Type B pancreatic cell (in vitro differentiated cells): ENCODE measurements at places on chromosomes 1 and 21. TPM values are rescaled to one million over a fixed set of nuclear protein-coding genes. Genes with fewer than 3 reads are reported as not detected.

GRCh38 chr1:74180490-74180889 is 17.5 kb downstream of the LRRIQ3 start:
- DNase-seq: no peak

- no peak for DNase-seq
These were observed 640.7 kb downstream of the ADGRL2 start for GRCh38 chr1:82441402-82441801.

GRCh38 chr1:39394598-39394997 is 96.8 kb upstream of the BMP8A start:
- no peak for DNase-seq

DNA sequence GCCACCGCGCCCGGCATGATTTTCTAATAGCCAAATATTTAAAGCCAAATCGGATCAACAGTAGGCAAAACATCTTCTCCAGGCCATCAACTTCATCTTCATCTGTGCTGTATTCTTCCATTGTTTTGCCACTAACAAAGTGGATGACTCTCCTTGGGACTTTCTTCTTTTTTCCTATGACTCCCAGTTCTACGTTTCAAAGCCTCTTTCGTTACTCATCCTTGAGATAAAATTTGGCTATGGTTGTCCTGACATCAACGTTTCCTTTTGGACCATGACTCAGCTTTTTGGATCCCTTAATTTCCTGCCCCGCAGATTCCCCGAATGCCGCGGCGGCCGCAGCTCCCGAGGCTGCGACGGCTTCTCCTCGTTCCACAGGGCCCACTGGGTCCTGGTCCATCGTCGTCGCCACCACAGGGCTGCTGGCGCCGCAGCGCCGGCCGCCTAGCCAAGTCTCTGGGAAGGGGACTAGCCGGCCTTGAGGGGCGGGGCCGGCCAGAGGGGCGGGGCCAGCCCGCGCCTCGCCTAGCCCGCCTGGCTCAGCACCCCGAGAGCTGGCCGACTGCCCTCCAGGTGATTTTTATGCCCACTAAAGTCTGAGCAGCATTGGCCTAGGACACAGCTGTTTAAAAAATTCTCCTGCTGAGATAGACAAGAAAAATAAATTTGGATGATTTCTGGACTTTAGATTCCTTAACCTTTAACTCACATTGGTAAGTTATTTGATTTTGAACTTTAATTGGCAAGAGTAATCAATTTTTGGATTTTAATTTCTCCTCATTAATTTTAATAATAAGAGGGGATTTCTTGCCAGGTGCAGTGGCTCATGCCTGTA is 93.9 kb downstream of the ADCY10 start:
- no peak for DNase-seq

DNA sequence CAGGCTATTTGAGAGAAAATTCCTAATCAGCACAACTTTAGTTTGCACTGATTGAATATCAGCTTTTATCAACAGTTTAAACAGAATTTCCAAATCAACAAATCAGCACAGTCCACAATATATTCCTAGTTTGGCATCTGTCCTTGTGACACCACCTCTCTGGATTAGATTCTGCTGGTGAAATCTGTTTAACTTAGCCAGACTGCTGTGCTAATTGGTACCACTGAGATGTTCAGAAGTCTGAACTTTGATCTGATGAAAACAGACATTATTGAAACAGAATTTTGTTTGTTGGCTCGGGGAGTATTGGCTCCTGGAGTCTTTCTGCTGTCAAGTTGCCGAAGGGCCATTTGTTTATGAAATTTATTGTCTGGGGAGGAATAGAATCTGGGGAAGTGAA is 17.0 kb upstream of the NGF start:
- no peak for DNase-seq

GRCh38 chr1:109822749-109823542 is 59.2 kb upstream of the EPS8L3 start:
- peak; percentile 32 for DNase-seq

DNA sequence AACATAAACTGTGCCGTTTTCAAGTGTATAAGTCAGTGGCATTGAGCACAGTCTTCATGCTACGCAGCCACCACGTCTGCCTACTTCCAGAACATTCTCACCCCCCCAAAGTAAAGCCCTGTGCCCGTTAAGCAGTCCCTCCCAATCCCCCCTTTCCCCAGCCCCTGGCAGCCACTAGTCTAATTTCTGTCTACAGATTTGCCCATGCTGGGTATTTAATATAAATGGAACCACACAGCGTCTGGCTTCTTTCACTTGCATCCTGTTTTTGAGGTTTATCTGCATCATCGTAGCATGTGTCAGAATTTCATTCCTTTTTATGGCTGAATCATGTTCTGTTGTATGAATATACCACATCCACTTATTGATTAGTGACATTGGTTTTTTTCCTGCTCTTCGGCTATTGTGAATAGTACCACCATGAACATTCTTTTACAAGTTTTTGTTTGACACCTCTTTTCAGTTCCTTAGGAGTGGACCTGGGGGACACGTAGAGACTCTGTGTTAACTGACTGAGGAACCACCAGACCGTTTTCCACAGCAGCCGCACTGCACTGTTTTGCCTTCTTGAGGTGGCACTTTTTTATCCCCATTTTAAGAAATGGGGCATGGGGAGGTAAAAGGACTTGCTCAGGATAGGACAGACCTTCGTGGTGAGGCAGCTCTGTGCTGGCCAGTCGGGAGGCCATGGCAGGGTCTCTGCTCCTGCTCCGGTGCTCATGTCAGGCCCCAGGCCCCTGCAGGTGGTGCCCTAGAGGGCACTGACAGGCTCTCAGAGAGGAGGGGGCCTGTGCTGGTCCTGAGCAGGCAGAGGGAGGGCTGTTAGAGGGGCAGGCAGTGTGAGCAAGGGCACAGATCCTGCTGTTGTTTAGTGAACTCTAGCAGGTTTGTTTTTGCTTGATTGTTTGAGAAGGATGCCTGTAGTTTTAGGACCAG is 123.8 kb downstream of the PCBP3 start:
- no peak for DNase-seq

DNA sequence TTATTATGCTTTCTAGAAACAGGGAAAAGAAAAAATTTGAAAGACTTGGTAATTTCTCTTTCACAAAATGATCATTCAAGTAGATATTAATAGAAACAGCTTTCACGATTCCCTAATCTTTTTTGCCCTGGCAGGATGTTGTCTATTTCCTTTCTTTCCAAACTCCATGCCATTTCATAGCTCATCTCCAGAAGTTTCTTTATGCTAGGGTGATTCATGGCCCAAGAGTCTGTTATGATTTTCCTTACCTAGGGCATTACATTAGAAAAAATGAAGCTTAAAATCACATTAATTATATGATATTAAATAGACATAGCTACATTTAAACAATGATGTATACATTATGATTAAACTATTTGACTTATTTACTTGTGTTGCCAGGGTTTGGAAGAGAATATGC is 762.1 kb downstream of the LTN1 start:
- DNase-seq: no peak

DNA sequence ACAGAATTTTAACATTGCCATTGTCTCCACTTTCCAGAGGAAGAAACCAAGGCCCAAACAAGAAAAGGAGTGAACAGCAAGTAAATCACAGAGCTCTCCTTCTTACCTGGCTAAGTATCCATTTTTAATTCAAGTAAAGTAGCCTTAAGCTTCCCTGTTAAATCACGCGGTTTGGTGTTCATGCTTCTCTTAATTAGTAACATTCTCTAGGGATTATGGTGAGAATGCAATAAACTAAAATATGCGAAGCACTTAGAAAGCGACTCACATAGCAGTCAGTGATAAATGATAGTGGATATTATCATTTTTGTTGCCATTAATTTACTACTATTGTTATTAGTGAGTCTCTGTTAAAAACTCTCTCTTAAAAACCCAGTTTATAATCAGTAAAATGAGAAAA is 630.5 kb upstream of the TMPRSS15 start:
- DNase-seq: no peak

- no peak for DNase-seq
These were observed 33.9 kb upstream of the ZNF362 start for GRCh38 chr1:33222381-33222780.

- DNase-seq: no peak
These were observed 9.4 kb downstream of the HSPG2 start for GRCh38 chr1:21927533-21928237.

DNA sequence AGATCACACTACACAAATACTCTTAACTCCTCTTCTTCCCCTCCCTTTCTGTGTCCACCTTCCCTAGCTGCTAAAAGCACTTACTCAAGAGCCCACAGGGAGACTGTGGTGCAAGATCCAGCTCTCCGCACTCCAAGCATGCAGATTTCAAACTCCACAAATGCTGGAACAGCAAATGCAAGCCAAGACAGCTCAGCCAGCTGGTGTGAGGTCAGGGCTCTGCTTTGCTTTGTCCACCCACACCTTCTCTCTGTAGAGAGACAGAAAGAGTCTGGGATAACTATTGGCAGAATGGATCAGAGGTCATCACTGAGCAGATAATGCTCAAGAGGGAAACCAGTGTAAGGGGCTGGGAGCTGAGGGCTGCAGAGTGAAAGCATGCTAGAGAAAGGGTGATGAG is 45.2 kb upstream of the DPT start:
- no peak for DNase-seq

GRCh38 chr1:199665371-199665770 is 362.1 kb upstream of the NR5A2 start:
- no peak for DNase-seq

GRCh38 chr1:96234299-96234698 is 487.3 kb upstream of the PTBP2 start:
- no peak for DNase-seq

SH2D2A gene
- 0.48 and 2.2 TPM in 2 replicates for total RNA-seq

RIPK4 gene
- total RNA-seq: 13.7 and 30.3 TPM in 2 replicates
